ENCODE measurements at places on chromosomes 12 and 14. TPM values are rescaled to one million over a fixed set of nuclear protein-coding genes. Genes with fewer than 3 reads are reported as not detected.

- DNase-seq = no peak
Measured at GRCh38 chr12:18320036-18320617, 58.8 kb downstream of the PIK3C2G start.

NEUROD4 gene
- not detected for total RNA-seq

TRPV4 gene
- 1.4 TPM for total RNA-seq

DNA sequence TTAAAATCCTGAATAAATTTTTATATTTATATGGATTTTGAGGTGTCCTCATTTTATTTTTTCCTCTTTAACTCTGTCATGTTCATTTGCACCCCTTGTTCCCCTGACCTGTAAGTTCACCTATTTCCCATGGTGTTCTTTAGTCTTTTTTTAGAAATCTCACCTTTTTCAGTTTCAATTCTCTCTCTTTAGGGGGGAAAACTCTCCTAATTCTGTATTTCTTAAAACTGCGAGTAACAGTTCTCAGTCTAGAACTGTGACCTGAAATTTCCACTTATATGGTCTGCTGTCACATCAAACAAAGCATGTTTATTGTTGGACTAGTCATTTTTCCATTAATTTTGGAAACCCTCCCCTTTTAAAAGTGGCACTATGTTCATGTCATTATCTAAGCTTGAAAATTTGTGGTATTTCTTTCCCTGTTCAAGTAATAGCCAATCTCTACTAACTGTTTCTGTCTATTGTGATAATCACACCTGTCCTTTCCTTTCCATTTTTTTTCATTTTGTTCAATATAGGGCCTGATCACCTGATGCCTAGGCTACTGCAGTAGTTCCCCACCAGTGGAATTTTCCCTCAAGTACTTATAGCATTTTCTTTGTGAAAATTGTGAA lies 14.0 kb upstream of the FBXO33 start:
- DNase-seq = no peak

GRCh38 chr12:109863847-109864712 lies 16.3 kb downstream of the GLTP start:
- DNase-seq = no peak

SLC5A8 gene
- not detected for total RNA-seq
